ENCODE measurements at places on chromosomes 1 and 21.

DNA sequence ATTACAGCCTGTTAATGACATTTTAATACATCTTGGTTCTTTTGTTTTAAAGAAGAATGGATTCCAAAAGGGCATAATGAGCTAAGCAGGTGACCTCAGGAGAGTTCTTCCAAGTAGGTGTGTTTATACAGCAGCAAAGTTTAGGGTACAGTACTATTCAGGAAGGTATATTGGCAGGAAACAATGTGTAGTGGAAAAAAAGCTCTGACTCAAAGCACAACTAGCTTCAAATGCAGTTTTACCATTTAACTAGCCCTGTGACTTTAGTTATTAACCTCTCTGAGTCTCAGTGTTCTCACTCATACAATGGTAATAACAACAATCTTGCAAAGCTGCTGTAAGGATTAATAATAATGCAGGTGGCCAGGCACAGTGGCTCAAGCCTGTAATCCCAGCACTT is 29.9 kb downstream of the FAF1 start:
- DNase-seq: no peak

DNA sequence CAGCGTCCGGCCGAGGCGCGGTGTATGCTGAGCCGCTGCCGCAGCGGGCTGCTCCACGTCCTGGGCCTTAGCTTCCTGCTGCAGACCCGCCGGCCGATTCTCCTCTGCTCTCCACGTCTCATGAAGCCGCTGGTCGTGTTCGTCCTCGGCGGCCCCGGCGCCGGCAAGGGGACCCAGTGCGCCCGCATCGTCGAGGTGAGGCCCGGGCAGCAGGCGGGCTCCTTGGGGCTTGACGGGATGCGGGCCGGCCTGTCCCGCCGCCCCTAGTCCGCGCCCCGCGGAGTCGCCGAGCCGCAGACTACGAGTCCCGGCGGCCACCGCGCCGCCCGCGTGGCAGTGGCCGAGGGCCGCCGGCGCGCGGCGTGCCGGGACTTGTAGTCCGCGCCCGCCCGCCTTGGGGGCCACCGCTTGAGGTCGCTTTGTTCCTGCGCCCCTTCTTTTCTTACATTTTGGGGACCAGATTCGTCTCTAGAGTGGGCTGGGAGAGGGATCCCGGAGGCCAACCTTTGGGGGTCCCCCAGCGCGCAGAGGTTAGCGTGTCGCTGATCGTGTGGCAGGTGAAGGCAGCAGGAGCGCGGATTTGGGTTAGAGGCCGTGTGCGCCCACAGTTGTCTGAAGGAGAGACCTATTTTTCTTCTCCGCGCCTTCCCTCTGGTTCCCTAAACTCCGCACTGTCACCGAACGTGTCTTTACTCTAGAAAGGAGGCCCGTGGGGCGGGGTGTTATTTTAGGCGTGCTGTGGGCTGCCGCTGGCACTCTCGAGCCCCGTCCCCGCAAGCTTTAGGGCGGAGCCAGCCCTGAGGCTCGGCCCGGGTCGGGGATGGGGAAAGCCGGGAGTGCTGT is 553 bp downstream of the CMPK1 start:
- peak; percentile 87 for DNase-seq

- no peak for DNase-seq
These were observed 3.4 kb downstream of the KRTAP10-11 start for GRCh38 chr21:44649521-44650100.

DNA sequence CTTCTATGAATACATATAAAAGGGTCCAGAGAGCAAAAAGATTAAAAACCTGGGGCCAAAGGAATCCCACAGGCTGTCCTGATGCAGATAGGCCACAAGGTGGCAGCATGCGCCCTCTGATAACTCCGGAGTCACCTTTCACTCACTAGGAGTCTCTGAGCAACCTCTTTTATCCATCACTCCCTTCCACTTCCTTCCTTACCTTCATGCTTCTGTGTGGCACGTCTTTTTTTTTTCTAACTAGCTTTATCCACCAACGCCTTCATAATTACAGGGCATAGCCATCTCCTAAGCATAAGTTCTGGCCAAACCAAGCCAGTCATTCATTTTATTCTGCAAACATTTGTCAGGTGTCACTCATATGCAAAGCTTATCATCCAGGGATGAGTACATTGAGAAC is 3.9 kb upstream of the PGLYRP4 start:
- DNase-seq: peak; percentile 75

- DNase-seq: no peak
These were observed 101.3 kb upstream of the KCNE2 start for GRCh38 chr21:34262469-34262845.

DNA sequence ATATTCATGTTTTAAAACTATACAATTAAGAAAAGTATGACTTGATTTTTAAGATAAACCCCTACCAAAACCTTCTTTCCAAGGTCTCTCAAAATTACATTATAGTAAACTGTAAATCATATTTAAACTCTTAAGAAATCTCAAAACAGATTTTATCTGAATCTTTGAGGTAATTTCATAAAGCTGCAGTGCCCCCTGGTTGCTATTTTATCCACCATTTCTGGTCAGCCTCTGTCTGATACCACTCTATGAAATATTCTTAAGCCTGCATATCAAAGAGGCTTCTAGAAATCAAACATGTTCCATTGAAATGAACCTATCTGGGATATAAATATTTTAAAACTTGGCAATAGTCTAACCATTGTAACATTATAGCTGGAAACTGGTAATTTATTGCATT is 317.3 kb downstream of the COL11A1 start:
- DNase-seq: peak; percentile 4

- no peak for DNase-seq
These were observed 5.3 kb upstream of the DDX59 start for GRCh38 chr1:200674838-200675587.
